Progenitor cell of endocrine pancreas (in vitro differentiated cells): ENCODE measurements at places on chromosomes 2 and 18.
A peak's percentile ranks its signal among the peaks of the same experiment; 100 is the strongest.

DNA sequence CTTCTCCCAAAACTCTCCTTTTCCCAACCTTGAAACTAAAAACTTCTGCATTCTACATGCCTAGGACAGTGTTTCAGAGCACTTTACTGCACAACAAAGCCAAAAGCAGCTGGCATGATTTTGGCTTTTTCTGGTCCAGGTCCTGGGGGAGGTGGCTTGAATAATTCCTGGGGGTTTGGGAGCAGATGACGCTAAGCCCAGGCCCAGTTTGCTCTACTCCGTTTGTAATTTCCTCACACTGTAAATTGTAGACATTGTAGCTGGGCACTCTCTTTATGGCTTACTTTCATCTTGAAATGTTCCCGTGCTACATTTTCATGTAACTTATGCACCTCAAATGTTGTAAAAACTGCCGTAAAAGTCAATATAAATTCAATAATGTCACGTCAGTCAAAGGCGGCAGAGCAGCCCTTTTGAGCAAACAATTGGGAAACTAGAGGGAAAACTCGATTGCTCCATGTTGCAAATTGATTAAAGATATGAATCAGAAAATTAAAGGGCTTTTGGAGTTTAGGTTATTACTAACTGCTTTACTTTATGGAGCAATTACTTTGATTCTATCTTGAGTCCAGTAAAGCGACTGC is 373.2 kb upstream of the SLC14A2 start:
- no peak overlapping the region for H3K4me3 ChIP-seq
- H3K4me1 ChIP-seq, result peaks cover 2% of the 10 kb centered on the region
- no peak overlapping the region for H3K27ac ChIP-seq
- no peak for DNase-seq

DNA sequence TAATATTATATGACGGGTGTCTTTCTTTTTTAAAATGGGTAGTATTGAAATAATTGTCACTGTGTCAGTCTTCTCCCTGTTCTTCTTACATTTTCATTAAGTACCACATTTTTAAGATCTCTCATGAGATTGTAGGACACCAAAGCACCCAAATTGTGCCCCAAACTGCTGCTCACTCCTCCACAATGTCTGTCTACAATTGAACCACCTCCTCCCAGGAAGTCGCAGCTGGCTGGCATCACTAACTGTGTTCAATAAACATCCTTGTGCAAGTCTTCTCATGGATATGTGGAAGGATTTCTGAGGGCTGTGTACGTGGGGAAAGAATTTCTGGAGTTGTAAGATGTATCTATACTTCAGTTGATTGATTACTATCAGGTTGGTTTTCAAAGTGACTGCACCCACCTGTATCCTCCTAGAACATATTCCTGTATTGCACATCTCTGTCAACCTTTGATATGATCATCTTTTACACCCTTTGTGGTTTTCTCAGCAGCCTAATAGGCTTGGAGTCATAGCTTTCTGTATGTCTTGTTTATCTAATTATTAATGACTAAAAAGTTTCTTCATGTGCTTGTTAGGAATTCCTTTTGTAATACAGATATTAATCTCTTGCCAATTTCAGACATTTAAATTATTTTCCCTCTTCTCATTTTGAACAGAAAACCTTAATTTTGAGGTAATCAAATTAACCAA is 774.9 kb downstream of the RNF144A start:
- no peak for DNase-seq
- H3K27ac ChIP-seq, result no peak overlapping the region
- H3K4me1 ChIP-seq, result peaks cover 17% of the 10 kb centered on the region
- H3K4me3 ChIP-seq, result no peak overlapping the region
- H3K27me3 ChIP-seq, result no peaks in the 10 kb centered on the region
- H3K36me3 ChIP-seq, result no peaks in the 10 kb centered on the region

DNA sequence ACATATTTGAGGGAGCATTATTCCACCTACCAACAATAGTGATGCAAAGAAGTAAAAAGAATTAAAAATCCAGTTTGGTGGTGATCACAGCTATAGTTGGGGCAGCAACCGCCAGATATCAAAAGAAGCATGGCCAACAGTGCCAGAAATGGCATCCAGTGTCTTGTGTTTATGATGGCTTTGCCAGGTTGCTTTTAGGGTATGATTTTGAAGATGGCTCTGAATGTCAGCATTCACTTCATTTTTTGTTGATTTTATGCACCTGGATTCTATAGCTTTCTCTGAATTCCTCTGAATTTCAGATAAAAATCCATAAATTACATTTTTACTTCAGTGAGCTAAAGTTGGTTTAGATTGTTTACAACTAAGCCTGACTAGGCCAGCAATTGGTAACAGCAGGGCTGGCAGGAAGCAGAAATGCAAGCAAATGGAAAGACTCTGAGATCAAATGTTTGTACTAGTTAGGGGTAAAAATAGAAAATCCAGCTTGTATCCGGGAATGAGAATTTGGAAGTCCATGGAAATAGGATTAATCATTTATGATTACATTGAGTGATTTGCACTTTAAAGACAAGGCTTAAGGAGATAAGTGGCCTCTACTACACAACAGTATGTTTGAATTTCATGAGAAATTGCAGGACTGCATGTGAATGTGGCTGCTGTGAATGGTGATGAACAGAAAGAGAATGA is 40.4 kb downstream of the COL3A1 start:
- H3K27me3 ChIP-seq, result no peaks in the 10 kb centered on the region
- no peaks in the 10 kb centered on the region for H3K4me1 ChIP-seq
- DNase-seq, result no peak
- no peak overlapping the region for H3K4me3 ChIP-seq
- H3K36me3 ChIP-seq, result no peaks in the 10 kb centered on the region
- H3K27ac ChIP-seq, result no peak overlapping the region

- H3K4me1 ChIP-seq, result no peaks in the 10 kb centered on the region
- H3K27ac ChIP-seq, result no peak overlapping the region
- no peak overlapping the region for H3K4me3 ChIP-seq
- peaks cover 3% of the 10 kb centered on the region for H3K27me3 ChIP-seq
Measured at GRCh38 chr2:15830937-15831549, 109.3 kb upstream of the MYCN start.

DNA sequence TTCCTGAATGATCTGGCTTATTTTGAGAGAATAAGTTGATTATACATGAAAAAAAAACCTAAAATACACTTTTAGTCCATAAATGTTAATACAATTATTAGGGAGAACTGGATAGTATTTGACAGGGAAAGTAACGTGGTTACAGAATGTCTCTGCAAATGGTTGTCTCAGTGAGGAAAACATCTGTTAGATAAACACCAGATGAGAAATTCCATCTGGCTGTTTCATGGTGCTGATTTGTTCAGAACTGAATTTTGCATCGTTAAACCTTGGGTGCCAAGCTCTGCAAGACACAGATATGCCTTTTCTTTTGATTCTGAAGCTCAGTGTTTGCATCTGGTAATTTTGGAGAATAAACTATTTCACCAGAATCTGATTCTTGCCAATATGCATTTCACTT is 90.4 kb downstream of the SCN3A start:
- H3K27me3 ChIP-seq, result no peaks in the 10 kb centered on the region
- no peak for DNase-seq
- H3K4me3 ChIP-seq, result no peak overlapping the region
- H3K36me3 ChIP-seq, result peaks cover 2% of the 10 kb centered on the region
- peaks cover 37% of the 10 kb centered on the region for H3K4me1 ChIP-seq
- H3K27ac ChIP-seq, result no peak overlapping the region

GRCh38 chr2:16452123-16452522 is 213.5 kb downstream of the CYRIA start:
- peaks cover 12% of the 10 kb centered on the region for H3K27me3 ChIP-seq
- DNase-seq, result no peak
- H3K4me1 ChIP-seq, result no peaks in the 10 kb centered on the region

- no peak overlapping the region for H3K4me3 ChIP-seq
- H3K4me1 ChIP-seq, result peaks cover 2% of the 10 kb centered on the region
- H3K36me3 ChIP-seq, result peaks cover 28% of the 10 kb centered on the region
- no peak for DNase-seq
- no peak overlapping the region for H3K27ac ChIP-seq
Measured at GRCh38 chr18:9568186-9568585, 46.2 kb downstream of the PPP4R1 start.

DNA sequence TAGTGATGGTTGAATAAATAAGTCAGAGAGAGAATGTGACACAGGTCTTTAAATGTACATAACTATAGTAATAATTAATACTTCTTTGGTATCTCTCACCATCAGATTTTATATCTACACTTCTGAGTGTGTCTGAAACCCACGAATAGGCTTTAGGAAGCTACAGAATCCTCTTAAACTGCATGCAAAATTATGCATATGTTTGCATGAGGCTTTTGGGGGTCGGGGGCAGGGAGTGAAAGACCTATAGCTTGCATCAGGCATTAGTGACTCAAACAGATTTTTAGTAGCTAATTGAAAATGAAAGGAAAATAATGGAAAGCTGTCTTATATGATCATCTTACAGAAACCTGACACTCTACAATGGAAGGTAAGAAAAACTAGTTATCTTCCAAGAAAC is 14.9 kb downstream of the LRPPRC start:
- no peaks in the 10 kb centered on the region for H3K27me3 ChIP-seq
- DNase-seq, result no peak
- H3K4me3 ChIP-seq, result no peak overlapping the region
- H3K27ac ChIP-seq, result no peak overlapping the region

DNA sequence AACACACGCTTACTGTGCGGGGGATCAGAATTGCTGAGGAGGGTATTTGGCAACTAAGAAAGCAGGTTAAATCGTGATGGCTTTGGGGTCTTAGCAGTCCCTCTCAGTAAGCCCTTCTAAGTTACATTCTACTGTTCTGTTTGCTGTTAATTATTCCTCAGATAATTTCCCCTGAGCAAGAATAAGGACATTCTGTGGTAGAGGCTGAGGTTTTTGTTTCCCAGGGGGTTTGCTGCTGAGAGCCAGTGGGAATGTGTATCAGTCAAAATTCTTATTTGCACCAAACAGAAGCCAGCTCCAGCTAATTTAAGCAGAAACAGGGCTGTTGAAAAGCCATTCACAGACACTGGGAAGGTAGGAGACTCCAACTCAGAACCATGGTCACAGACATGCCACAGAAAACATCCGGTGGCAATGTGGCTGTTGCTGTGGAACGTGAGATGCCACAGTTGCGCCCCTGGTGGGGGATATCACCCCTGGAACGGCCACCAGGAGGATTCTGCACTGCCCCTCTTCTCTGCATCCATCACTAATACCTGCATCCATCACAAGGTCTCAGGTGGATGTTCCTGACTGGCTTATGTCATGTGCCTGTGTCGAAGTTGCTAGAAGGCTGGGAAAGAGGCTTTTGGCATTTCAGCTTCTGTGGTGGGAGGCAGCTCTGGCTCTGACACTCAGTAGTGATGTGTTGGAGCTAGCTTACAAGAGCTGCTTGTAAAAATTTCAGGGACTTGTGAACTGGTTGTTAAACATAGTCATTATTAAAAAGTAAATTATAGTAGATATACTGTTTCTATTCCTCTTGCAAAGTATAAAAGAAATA is 23.2 kb downstream of the SLC4A3 start:
- no peak for DNase-seq
- H3K4me1 ChIP-seq, result peaks cover under 1% of the 10 kb centered on the region
- H3K4me3 ChIP-seq, result no peak overlapping the region
- H3K27me3 ChIP-seq, result peaks cover 18% of the 10 kb centered on the region

DNA sequence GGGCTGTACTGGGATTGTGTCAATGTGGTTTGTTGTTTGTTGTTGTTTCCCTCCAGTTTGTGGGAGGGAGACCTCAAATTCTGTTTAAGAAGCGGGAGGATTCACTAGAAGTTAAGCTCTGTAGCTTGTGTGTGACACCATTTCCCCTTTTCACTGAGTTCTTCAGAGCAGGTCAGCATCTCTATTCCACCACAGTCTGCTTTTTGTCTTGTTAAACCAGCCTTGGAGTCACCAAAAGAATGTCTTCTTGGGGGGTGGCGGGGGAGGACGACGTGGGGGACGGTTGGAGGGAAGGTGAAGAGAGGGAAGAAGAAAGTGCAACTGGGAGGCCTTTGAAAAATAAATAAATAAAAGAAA is 2.3 kb upstream of the BCL11A start:
- peaks cover 51% of the 10 kb centered on the region for H3K27me3 ChIP-seq
- no peak for DNase-seq
- peak overlapping the region; percentile 96 for H3K4me3 ChIP-seq
- peak overlapping the region; percentile 29 for H3K27ac ChIP-seq
- no peaks in the 10 kb centered on the region for H3K36me3 ChIP-seq

GRCh38 chr2:226578879-226579278 is 220.7 kb downstream of the IRS1 start:
- H3K27me3 ChIP-seq, result no peaks in the 10 kb centered on the region
- no peak for DNase-seq
- H3K27ac ChIP-seq, result no peak overlapping the region
- H3K36me3 ChIP-seq, result no peaks in the 10 kb centered on the region
- no peak overlapping the region for H3K4me3 ChIP-seq

DNA sequence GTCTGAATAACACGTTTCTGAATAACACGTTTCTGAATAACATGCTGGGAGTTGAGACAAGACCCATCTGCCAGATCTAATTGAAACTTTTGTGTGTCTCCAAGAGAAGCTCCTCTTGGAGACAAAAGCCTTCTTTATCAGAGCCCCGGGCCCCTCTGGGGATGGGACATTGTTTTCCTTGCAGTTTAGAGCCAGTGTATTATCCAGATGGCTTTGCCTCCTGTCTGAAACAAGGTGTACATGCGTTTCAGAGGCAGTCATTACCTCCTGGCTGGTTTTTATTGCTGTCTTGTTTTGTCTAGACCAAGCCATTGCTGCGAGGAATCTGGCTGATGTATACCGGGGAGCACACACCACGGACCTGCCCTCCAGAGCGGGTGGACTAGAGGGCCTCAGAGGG is 7.8 kb downstream of the FOSL2 start:
- H3K27ac ChIP-seq, result peak overlapping the region; percentile 64
- no peak for DNase-seq
- H3K27me3 ChIP-seq, result no peaks in the 10 kb centered on the region
- H3K36me3 ChIP-seq, result no peaks in the 10 kb centered on the region

- H3K36me3 ChIP-seq, result peaks cover 6% of the 10 kb centered on the region
- DNase-seq, result no peak
- H3K27ac ChIP-seq, result peak overlapping the region; percentile 34
- H3K27me3 ChIP-seq, result no peaks in the 10 kb centered on the region
Measured at GRCh38 chr18:32048507-32049091, 30.0 kb downstream of the RNF125 start.

- no peaks in the 10 kb centered on the region for H3K27me3 ChIP-seq
- no peak overlapping the region for H3K27ac ChIP-seq
- H3K36me3 ChIP-seq, result peaks cover 2% of the 10 kb centered on the region
- no peak overlapping the region for H3K4me3 ChIP-seq
- no peak for DNase-seq
- H3K4me1 ChIP-seq, result peaks cover 25% of the 10 kb centered on the region
Measured at GRCh38 chr2:168180483-168180882, 66.9 kb downstream of the STK39 start.

DNA sequence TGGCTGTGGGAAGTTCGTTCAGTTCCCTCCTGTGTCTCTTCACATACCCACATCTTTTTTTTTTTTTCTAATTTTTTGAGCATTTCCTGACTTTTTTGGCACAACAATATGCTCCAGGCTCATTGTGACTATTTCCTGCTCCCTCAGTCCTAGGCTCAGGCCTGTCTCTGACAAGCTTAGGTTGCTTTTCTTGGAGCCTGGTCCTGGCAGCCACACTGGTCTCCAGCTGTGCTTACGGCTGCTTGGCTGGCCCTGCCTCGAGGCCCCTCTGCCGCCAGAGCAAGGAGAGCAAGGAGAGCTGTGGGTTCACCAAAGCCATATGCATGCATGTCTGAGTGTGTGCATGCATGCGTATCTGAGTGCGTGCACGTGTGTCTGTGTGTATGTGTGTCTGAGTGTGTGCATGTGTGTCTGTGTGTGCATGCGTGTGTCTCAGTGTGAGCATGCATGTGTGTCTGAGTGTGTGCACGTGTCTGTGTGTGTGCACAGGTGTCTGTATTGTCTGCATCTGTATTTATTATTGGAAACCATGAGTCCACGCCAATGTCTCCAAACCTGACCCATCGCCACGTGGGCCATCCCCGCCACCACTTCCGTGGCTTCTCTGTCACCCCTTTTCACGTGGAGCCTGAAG is 766.1 kb upstream of the SALL3 start:
- H3K27ac ChIP-seq, result no peak overlapping the region
- peaks cover 1% of the 10 kb centered on the region for H3K4me1 ChIP-seq
- H3K4me3 ChIP-seq, result no peak overlapping the region
- DNase-seq, result no peak
- peaks cover 3% of the 10 kb centered on the region for H3K27me3 ChIP-seq
